Cardiac muscle cell (in vitro differentiated cells and primary cell): ENCODE measurements at places on chromosomes 6 and 20.

DNA sequence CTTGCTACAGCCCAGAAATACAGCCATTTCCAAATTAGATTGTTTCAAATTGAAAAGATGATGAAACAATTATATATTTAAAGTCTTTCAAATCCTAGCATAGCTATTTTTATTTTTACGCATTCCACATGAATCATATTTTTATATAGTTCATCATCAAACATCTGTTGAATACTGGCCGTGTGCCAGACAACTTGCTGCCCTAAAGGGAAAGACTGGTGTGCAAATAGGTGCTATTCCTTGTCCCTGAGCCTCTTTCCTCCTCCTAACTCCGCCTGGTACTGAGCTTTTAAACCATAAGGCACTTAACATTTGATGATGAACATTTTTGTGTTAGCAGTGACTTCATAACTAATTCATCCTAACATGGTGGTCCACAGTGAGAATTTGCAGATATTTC is 18.7 kb upstream of the PLCG1 start:
- no peak for DNase-seq

GRCh38 chr6:136014454-136015437 is 163.2 kb downstream of the PDE7B start:
- DNase-seq, result peak; percentile 99

DNA sequence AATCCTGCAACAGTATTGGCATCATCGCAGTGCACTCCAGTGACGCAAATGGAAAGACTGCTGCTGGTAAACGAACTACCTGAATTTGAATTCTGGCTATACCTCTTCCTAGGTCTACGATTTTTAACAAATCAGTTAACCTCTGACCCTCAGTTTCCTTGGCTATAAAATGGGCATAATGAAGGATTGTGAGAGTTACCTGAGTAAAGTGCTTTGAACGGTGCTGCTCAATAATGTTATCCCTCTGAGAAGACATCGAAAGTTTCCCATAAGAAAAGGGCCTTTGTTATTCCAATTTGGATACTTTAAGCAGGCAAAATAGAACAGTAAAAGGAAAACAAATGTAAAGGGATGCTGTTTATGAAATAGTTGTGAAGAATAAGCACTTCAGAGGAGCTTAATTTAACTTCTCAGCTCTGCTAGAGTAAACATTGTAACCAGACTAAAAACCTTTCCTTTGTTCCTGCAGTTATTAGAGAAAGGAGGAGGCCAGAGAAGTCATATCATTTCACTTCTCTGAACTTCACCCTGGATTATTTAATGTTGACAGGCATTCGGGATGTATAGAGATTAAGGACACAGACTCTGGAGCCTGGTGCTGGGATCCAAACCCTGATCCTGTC is 5.8 kb downstream of the SGK1 start:
- DNase-seq, result no peak

DNA sequence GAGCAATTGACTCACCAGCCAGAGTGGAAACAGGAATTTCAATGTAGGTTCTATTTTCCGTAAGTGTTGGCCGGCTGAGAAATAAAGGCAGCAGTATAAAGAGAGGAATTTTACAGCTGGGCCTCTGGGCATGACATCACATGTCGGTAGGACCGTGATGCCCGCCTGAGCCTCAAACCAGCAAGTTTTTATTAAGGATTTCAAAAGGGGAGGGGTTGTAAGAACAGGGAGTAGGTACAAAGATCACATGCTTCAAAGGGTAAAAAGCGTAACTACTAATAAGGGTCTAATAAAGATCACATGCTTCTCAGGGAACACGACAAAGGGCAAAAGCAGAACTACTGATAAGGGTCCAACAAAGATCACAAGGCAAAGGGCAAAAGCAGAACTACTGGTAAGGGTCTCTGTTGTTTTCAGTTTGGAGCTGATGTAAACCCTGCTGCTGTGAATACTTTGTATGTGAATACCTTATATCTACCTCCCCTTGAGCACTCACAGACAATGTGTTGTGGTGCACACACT is 9.0 kb upstream of the TULP4 start:
- no peak for DNase-seq

- no peak for DNase-seq
Observed at GRCh38 chr6:81487489-81487888, 265.0 kb downstream of the TENT5A start.

DNA sequence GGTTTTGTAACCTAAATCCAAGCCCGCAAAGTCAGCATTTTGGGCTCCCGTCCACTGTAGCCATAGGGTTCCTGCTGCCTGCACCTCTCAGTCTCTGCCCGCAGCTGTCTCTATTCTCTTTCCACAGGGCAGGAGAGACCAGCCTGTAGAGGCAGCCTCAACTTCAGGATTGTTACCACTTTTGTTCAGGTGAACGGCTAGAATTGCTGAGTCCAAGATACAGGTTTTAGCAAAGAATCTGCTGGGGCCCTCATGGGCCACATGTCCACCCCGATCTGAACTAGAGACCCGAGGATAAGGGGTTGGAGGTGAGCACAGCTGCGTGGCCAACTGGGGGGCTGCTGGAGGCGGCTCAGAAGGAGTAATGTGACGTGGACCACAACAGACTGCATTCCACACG is 137.7 kb upstream of the C6orf118 start:
- no peak for DNase-seq

DNA sequence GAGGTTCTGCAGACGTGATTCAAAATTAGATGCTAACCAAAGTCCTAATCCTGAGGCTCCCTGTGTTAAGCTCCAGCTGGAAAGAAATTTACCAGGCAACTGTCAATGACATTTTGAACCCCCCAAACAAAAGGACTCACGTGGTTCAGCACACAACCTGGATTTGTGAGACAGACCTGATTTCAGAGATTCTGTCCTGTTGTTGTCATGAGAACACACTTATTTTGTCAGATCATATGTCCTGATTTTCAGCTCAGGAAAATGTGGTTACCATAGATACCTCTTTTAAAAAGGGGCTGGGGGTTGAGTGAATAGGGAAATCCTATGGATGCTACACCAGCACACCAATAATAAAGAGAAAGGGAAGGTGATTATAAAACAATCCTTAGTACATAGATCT is 61.6 kb downstream of the MTFR2 start:
- no peak for DNase-seq
